ENCODE measurements at places on chromosomes 7 and 10.
A peak's percentile ranks its signal among the peaks of the same experiment; 100 is the strongest.

DNA sequence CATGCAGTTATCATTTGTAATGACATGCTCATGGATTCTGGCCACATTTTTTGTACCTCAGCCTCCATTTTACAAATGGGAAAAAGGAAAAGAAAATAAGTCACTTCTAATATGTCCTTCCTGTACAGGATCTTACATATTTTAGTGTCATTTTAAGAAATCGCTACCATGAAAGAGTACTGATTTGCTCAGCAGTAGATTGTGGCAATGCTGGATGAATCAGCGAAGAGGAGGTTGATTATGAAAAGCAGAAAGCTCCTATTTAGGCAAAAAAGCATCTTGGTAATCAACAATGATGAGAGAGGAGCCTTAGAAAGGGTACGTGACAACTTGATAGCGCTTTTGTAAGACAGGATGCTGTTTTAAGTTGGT is 522.9 kb downstream of the PARD3 start:
- DNase-seq = no peak

DNA sequence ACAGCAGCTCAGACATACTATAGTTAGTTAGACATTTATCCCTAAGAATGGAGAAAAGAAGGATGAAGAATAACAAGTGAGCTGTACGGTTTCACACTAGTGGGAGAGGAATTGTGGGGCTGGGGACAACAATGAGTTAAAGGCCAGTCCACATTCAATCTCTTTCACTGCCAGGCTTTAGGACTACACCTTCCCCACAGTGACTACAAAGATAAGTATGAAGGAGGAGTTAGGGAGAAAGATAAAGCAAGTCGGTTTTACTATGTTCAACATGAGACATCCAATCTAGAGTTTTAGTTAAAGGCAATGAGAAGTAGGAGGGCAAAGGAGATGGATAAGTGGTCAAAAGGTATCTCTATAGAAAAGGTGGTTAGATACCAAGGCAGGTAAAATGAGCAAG is 16.3 kb downstream of the ARHGAP12 start:
- DNase-seq = no peak

- DNase-seq = no peak
Observed at GRCh38 chr10:3099291-3100092, 32.1 kb downstream of the PFKP start.

GRCh38 chr10:101779544-101780186 is 3.6 kb downstream of the NPM3 start:
- DNase-seq = peak; percentile 82

DNA sequence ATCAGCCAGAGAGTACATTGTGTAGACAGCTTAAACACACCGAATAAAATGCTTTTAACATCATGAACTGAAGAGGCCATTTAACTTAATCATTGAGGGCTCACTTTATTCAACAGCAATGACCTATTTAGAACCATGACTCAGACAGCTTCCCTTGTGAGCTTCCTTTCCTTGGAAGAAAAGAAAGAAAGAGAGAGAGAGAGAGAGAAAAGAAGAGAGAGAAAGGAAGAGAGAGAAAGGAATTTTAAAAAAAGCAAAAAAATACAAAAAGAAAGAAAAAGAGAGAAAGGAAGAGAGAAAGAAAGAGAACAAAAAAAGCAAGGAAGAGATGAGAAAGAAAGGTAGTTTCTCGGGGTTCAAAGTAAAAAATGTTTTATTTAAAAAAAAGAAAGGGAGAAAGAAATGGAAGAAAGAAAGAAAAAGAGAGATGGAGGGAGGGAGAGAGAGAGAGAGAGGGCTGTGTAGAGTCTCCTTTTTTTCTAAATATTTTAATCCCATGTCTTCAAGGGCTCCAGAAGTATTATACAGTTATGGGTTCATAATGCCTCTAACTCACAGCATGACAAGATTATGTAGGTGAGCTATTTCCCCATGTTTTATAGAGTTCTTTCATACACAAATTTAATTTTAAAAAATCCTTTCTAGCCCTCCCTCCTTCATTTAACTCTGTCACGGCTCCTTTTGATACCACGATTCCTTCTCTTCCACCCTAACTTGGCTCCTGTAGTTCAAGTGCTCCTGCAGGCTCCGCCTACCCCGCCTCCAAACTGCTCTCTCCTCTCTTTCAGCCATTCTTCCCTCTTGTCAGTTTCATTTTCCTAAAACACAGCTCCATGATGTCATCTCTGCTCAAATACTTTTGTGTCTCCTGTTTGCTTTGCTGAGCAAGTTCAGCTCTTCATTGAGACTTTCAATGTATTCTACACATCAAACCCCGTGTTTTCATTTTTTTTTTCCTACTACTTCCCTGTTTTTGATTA is 85.5 kb downstream of the PRTFDC1 start:
- DNase-seq = no peak

- DNase-seq = no peak
Observed at GRCh38 chr10:61970182-61971002, 68.9 kb downstream of the ARID5B start.

Measured in CD4-positive, alpha-beta T cell treated with Interleukin-12 subunit alpha and Interleukin-12 subunit beta, for 1 hour (primary cell).